ENCODE measurements at places on chromosomes 1 and 21.

DNA sequence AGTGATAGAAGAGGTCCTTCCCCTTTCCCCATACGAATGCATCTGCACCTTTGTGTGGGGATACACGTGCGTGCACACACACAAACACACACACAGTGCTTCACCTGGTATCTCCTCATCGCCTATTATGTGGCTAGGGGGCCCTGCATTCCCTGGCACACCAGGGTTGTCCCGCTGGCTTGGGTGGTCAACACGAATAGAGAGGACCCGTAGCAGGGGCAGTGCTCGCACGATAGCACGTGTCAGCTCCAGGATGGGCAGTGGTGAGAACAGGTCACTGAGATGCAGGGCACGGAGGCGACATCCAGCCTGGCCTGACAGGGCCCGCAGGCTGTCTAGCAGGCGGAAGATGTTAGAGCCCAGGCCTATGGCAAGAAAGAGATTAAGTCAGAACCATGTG is 22.4 kb downstream of the LRRC41 start:
- no peak for DNase-seq

- DNase-seq: no peak
Observed at GRCh38 chr1:115437196-115437595, 99.1 kb upstream of the NGF start.

- no peak for DNase-seq
Observed at GRCh38 chr1:103266036-103266435, 157.7 kb upstream of the COL11A1 start.

DNA sequence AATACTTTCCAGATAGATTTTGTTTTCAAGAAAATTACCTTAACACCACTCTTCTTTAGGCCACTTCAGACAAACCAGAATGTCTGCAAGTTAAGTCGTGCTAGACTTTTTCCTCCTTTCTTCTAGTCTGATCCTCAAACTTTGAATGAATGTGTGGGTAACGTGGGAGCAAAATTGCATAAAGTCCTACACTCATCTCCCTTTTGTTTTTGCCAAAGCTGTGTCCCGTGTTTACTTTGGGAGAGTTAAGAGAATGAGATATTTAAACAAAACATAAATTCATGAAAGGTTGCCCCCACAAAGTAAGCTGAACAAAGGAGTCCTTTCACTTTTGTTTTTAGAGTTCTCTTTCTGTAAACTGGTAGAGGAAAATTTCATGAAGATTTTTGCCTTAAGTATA is 16.9 kb upstream of the VAMP3 start:
- no peak for DNase-seq

GRCh38 chr1:11701551-11701961 is 10.0 kb downstream of the DRAXIN start:
- DNase-seq: no peak

GRCh38 chr1:92730476-92730875 is 54.4 kb downstream of the EVI5 start:
- no peak for DNase-seq

- no peak for DNase-seq
Observed at GRCh38 chr1:32609180-32609579, 41.2 kb downstream of the ZBTB8OS start.

- DNase-seq: no peak
Observed at GRCh38 chr1:41282679-41283317, 40.7 kb upstream of the SCMH1 start.

DNA sequence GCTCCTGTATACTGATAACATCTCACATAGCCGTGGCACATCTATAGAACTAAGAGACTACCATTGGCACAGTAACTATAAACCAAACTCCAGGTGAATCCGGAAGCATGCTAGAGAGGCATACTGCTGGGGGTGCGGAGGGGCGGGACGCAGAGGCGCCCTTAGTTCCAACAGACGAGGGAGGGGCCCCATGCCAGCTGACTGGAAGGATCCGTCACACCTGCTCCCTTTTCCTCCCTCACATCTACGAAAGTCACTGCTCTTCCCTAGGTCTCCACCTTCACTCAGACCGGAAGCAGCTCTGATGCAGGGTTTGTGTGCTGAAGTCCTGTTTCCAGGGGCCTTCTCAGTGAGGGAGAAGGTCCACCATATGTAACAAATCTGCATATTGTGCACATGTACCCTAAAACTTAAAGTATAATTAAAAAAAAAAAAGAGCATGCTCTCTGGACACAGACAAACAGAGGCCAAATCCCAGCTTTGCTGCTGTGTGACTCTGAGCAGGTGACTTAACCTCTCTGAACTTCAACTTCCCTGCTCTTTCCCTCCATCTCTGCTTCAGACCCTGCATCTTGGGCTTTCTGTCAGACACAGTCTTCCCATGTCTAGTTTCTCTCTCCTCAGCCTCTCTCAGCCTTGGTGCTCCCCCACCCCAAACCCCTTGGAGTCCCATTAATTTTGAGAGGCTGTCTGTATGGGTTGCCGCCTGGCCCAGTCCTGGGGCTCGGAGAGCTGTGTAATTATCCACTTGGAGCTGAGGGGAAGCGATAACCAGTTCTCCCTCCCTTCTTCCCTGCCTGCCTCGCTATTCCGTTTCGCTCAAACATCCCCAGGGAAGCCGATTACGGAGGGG is 7.8 kb upstream of the GJB5 start:
- no peak for DNase-seq

DNA sequence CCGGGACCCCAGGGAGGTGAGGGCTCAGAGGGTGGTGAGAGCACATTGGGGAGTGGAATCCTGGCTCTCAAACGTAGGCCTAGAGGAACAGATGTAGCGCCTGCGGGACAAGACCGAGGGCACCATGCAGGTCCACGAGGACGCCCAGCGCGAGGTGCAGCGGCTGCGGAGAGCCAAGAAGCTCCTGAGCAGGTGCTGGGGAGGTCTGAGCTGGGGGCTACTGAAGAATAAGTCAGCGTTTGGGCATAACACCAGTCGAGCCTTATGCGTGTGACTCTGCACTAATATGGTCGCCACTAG is 2.6 kb upstream of the NBPF3 start:
- DNase-seq: peak; percentile 75

DNA sequence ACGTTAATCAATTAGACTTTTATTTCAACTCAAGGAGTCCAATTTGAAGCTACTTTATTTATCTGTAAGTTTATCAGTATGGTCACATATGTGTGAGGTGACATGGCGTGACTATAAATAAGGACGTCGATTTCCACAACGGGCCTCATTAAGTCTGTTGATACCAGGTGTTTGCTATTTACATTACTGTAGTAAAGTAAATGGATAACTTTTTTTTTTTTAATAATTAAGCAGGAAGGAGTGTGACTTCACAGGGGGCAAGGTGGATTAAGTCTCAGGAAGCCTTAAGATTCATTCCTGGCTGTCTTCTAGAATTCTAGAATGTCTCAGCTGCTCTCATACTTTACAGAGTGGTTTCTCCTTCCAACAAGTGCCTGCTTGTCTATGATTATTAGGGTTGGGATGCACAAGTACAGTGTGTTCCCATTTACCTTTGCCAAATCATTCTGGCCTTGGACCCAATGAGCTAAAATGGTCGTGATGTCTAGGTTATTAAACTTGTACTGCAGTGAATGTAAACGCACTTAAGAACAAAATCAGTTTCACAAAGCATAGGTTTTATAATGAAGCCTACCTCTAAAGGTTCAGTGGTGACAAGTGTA is 15.5 kb downstream of the MAP3K7CL start:
- DNase-seq: no peak

- no peak for DNase-seq
Observed at GRCh38 chr1:29282924-29283803, 46.8 kb downstream of the PTPRU start.

GRCh38 chr1:10561955-10562354 is 87.2 kb downstream of the PEX14 start:
- peak; percentile 21 for DNase-seq

DNA sequence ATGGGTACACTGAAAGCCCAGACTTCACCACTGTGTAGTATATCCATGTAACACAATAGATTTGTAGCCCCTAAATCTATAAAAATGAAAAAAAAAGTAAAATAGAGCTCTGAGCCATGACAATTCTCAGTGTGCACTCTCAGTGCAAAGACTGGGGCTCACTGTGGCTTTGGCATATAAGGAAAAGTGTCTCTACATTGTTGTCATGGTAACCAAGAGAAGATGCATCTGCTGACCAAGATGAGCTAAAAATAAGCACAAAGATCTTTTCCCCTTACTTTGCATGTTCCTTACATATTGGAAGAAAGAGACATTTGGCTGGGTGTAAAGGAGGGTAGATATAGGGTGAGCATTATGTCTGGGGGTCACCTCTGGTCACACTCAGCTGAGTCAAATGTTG is 12.0 kb downstream of the PGLYRP4 start:
- no peak for DNase-seq

DNA sequence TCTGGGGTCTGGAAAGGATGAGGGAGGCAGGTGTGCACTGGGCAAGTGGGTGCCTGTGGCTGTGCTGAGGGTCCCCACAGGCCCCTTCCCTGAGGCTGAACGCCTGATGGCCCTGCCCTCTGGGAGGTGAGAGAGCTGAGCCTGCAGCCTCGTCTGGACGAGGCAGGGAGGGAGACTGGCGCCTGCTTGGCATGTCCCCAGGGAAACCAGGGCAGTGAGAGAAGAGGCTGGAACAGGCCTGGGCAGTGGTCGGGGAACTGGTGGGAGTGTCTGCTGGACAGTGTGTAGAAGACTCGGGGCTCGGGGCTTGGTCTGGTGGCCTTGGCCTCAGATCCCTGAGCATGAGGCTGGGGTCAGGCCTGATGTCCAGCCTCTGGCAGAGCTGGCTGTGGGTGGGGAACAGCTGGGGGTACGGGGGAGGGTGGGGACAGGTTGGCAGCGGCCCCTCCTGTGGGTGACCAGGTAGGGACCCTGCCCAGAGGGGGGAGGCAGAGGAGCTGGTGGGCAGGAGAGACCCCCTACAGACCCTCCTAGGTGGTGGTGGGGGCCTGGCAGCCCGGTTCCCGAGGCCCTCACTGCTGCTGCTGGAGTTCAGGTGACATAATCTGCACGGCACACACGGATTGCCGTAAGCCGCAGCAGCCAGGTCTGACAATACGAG is 30.8 kb upstream of the PLCH2 start:
- DNase-seq: no peak

DNA sequence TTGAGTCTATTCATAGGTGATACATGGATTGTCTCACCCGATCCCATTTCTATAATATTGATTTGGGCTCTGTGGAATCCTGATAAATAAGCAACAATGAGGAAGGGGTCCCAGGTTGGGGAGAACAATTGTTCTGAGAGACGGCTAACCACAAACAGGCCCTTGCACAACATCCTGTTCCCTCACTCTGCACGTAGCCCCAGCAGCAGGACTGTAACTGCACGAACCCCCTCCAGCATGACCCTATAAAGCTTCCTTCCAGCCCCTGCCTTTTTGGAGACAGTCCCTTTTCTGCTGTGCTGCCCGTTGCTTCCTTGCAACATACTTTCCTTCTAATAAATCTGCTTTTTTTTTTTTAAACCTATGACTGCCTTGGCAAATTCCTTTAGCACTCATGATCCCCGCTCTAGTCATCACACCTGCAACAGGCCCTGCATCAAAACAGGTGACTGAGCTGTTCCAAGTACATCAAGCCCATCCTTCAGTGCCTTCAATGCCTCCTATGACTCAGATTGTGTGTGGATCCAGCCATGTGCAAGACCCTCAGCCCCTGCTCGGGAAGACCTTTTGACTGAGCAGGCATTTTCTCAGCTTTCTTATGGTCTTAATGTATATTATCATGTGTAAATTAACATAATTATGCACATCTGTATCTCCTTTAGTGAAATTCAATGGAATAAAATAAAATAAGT is 63.7 kb upstream of the B3GALNT2 start:
- no peak for DNase-seq

DNA sequence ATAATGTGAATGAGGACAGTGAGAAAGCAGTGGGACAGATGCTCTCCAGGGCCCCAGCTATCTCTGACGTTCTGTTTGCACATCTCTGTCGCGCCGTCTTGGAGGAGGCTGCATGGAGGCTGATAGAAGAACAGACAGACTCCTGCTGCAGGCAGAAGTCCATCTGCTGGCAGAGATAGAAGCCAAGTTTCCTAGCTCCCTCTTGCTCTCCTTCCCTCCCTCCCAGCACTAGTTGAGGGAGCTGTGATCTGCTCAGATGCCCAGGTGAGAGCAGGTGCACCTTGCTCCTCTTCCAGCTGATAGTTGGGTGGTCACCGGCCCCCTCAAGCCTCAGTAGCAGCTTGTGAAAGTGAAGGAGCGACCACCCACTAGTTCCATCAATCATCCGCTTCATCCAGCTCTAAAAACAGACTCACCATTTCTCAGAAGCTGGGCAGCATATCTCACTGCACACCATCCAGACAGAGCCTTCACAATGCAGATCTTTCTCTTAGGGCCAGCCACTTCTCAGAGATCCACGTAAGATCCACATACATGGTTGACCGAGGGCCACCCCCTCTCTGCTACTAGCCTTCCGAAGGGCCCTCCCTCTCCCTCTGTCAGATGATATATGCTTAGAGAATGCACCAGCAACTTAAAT is 12.9 kb downstream of the LRRN2 start:
- DNase-seq: no peak

DNA sequence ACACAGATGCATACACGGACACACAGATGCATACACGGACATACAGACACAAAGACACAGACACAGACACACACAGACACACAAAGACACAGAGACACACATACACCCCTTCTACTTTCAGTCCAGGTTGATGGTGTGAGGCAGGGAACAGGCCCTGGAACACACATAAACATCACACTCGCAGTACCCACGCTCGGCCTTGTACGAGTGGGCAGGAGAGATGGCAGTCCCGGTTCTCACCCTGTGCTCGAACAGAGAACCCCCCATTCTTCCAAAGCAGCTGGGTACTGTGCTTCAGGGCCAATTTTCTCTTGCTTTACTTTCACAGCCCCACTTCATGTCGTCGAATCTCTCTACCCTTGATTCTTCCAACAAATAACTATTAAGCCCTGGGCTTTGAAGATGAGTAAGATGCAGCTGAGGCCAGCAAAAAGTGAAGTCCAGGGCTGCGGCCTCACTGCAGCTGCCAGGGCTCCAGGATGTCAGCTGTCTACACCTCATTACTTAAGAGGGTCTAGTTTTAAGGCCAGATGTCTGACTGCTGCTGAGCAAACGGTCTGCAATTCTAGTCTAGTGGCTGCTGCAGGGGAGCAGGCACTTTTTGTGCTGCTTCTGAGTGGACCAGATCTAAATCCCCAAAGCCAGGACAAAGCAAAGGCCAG is 90.1 kb downstream of the PGBD5 start:
- no peak for DNase-seq

DNA sequence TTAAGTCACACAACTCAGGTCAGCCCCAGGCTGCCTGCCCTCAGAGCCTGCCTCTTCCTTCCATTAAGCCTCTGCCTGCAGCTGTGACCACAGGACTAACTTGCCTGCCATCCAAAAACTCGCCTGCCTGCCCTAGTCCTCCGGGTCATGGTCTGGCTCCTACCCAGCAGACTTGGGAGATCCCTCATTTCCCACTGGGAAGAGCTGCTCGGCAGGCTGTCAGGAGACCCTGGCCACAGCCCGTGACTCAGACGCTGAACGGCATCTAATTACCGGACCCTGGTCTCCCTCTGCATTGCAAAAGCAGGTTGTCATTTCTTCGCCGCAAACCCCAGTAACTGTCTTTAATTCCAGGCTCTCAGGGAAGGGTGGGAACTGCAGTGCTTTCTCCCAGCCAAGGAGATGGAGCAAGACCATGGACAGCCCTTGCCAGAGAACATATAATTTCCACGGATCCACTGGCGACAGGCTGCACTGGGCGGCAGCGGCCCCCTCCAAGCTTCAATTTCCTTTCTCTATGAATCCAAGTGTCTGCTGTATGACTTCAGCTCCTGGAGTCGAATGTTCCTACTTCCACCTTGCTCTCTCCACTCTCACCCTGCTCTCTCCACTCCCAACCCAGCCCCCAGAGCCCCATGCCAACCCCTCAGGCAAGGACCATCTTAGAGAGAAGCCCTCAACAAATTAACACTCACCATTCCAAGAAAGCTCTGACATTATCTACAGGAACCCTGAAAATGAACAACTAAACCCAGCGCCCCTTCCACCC is 20.4 kb downstream of the OLFML2B start:
- DNase-seq: peak; percentile 88

Data from osteocyte (in vitro differentiated cells).